DMS79 treated with DMSO at 0.1 percent for 48 hours (cell line): ENCODE measurements at places on chromosomes 2 and 18.

- no peak for DNase-seq
Measured at GRCh38 chr2:160522951-160523710, 29.5 kb upstream of the RBMS1 start.

DNA sequence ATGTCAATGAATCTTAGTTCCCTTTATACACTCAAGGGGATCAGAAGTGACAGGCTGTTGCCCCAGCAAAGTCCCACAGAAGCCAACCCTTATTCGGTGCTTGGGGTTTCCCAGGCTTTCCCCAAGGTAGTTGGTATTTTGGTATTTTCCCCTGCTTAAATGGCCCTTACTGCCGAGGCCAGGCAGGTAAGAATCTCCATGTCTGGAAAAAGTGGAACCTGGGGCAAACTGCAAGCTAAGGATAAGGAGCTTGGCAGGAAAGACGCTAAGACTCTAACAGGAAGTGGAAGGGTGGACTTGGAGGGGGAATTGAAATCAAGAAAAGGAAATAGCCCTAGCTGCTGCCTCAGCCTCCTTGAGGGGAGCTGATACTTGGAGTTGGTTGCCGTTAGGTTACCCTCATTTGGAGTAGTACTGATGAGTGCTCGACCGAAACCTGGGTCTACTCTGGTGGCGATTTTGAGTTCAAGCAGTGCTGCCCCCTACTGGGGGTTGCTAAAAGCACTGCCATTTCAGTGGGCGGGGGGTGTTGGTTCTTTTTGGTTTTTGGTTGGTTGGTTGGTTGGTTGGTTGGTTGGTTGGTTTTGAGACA lies 3.3 kb upstream of the GPBAR1 start:
- no peak for DNase-seq

- DNase-seq, result no peak
Measured at GRCh38 chr18:46253498-46253897, 149.3 kb downstream of the HAUS1 start.

DNA sequence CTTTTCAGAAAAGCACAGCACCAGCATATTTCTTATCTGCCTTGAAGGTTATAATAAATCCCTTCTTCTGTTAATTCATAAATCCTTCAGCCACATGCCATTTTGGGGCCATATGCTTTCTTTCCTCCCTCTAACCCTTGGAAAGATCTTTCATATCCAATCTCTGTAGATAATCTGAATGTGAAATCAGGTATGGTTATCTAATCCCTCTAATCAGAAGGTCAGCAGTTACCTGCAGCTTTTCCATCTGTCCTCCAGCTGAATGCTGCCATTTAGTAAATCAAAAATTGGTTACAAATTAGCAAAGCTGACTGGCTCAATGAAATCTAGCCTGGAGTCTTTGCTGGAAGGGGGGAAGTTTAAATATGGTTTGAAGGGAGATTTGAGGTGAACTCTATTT lies 230.5 kb downstream of the PIK3C3 start:
- DNase-seq, result no peak

GRCh38 chr2:144349674-144350073 lies 170.2 kb downstream of the ZEB2 start:
- DNase-seq, result no peak

DNA sequence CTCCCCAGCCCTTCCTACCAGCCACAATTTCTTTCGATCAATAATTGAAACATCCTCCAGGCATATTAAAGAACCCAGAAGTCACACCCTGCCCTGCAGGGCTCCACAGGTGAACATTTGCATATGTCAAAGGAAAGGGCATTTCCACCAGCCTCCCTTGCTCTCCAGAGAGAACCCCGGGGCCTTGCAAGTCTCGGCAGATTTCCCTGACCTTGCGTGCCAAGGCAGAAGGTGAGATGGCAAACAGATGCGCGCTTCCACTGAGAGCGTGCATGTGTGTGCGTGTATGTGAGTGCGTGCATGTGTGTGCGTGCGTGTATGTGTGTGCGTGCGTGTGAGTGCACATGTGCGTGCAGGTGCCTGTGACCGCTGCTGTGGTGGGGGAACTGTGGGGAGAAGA lies 120.3 kb downstream of the INO80D start:
- DNase-seq, result no peak

- no peak for DNase-seq
Measured at GRCh38 chr2:165877565-165878550, 75.7 kb downstream of the TTC21B start.

- no peak for DNase-seq
Measured at GRCh38 chr2:216059233-216059834, 22.3 kb downstream of the PECR start.

DNA sequence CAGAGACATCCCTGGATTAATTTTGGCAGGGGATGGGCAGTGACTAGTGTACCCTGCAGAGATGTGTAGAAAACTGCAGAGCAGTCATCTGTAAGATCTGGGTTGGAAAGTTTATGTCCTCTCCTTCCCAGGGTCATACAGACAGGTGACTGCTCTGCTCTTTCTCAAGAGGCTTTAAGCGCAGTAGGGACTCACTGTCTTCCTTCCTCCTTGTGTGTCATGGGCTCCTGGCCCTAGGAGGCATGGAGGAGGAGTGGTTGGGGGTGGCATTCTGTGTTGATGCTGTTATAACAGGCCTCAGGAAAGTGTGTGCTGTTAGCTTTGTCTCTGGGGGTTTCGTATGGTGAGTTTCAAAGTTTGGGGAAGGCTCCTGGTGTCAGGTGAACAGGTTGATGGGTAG lies 130.5 kb upstream of the MGAT5 start:
- DNase-seq, result no peak

DNA sequence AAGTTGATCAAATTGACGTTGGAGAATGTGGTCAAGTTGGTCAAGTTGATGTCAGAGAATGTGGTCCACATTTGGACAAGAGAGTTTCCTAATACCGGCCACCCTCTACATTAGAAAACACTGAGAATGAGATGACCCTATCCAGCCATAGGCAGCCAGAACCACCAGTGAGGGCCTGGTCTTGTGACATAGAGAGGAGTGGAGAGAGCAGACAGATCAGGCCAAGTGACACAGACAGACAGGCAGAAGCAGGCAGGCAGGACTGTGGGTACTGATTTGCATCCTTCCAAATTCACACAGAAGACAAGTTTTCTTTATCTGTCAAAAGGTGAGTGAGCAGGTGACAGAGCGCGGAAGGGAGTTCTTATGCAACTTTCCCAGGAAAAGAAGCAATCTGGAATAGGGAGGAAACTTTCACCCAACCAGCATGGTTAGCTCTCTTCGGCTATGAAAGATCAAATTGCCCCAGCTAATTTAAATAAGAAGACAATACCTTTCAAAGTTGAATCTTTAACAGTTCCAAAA lies 109.1 kb upstream of the PID1 start:
- DNase-seq, result no peak

GRCh38 chr2:86393521-86394491 lies 47.4 kb upstream of the KDM3A start:
- DNase-seq, result peak; percentile 51

GRCh38 chr2:144944546-144945220 lies 424.8 kb upstream of the ZEB2 start:
- DNase-seq, result no peak

GRCh38 chr2:187210726-187211125 lies 237.3 kb downstream of the CALCRL start:
- no peak for DNase-seq

- DNase-seq, result no peak
Measured at GRCh38 chr2:160282063-160282580, 82.0 kb upstream of the ITGB6 start.

DNA sequence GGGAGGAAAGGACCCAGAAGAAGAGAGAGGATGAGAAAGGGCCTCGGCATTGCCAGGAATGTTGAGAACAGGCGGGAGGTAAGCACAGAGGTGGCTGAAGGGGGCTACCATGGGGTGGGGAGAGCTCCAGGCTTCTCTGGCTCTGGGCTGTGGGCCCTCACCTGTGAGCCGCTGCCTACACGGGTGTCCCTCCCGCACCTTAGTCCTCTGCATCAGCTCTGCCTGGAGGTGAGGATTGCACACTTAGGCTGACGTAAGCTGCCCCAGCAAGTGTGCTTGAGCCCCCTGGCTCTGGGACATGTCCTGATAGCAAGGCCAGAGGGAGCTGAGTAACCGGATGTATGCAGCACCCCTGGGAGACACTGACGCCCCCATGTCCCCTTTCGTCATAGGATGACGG lies 33.9 kb downstream of the TMEM18 start:
- no peak for DNase-seq

- DNase-seq, result no peak
Measured at GRCh38 chr2:216855605-216856004, 4.3 kb downstream of the TNP1 start.

GRCh38 chr2:161388146-161388779 lies 27.8 kb upstream of the TBR1 start:
- DNase-seq, result no peak
